ENCODE measurements at places on chromosomes 12 and 14.

DNA sequence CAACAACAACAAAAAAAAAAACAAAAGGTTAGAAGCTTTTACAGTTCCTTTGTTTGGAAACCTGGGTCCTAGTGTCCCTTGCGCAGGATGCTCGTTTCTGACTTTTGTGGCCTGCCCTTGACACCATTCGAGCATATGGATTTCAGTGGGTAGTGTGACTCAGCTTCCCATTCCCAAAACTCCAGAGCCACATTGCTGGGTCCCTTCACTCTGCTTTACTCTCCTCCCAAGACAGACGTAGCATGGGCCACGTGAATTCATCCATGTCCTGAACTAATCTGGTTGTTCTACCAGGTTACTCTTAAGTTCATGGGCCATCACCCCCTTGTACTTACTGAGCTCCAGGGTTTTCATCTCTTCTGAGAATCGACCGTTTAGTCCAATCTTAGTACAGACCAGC lies 68.0 kb upstream of the MAX start:
- no peak for DNase-seq

DNA sequence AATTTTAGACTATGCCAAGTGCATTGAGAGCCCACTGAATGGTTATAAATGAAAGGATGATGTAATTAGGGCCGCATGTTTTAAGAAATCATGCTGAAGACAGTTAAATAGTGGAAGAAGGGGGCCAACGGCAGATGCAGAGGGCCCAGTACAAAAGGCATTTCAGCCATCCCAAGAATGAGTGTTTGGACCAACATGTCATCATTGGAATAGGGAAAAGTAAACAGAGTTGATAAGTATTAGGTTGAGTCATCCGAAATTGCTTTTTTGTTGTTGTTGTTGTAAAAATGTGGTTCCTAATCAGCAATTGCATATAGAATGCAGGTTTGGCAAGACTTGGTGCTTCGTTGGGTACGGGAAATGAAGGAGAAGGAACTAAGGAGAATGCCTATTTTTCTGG lies 29.5 kb downstream of the BMP4 start:
- no peak for DNase-seq

- DNase-seq = no peak
These were observed 20.7 kb upstream of the TCP11L2 start for GRCh38 chr12:106281804-106282203.

GRCh38 chr12:15627995-15628945 lies 160.9 kb downstream of the EPS8 start:
- DNase-seq = peak; percentile 35

DNA sequence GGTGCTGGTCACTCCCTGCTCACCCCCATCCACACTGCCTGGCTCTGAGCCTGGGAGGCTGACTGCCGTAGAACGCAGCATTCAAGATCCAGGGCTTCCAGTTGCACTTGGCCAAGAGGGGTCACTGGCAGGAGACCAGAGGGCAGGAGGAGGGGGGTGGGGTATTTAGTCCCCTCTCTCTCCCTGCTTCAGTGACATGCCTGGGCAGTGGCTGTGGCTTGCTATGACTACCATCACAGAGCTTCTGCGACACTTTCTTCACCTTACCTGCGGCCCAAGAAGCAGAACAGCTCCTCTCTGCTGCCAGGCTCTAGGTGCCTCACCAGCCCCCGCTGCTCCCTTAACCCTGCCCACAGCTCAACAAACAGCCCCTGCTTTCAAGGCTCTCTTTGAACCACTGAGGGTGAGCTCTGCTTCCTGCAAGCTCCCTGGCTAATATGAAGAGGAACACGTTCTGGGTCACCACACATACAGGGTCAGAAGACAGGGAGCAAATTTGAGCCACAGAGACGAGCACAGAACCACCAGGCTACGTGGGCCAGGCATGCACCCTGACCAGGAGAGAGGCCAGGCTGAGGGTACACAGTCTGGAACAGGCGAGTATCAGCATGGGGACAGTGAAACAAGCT lies 55.7 kb downstream of the ITPK1 start:
- no peak for DNase-seq

DNA sequence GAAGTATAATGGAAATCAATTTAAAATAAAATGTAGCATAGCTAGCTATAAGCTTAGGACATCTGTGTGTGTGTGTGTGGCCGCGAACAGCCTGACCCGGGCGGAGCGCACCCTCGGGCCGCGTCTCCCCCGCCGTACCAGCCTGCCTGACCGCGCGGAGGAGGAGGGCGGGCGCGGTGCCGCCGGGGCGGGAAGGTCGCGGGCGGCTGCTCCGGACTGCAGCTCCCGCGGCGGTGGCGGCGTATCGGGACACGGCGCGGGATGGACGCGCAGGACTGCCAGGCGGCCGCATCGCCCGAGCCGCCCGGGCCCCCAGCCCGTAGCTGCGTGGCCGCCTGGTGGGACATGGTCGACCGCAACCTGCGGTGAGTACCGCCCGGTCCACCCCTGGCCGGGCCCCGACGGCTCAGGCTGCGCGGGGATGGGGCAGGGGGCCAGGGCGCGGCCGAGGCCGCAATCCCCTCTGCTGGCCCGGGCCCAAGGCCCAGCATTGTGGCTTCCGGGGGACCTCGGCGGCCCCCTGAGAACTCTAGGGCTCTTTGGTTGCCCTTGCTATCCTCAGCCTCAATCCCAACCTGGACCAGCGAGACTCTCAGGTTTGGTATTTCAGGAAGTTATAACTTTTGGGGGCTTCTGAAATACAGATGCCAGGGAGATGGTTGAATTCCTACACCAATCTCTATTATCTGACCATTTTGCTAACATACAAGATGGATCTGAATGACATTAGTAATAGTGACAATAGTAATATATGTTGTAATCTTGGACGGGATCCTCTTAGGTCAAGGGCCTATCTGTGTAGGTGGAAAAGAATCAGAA lies at the start of gene ABHD12B:
TSS of gene ABHD12B (plus strand) at position 140 of the 819 bp plus-strand sequence. CDS start at position 262, 122 bp downstream.
- DNase-seq = no peak

DNA sequence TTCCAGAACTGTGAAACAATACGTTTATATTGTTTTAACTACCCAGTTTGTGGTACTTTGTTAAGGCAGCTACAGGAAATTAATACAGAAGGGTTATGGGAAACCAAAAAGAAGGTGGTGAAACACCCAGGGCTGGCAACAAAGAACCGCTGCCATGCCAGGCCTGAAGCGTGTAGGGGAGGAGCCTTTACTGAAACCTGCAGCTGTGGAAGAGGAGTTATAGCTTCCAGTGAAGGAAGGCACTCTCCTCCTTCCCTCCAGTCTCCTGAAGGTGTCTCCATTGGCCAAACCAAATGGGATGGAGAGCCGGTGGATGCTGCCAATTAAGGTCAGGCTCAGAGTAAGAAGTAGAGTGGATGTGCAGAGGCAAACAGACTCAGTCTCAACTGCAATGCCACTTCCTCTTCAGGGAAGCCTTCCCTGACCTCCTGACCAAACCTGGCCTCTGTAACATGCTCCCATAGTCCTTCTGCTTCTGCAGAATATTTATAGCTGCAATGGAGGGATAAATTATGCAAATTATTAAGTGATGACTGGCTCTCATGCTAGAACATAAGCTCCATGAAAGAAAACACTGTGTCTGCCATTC lies 168.3 kb downstream of the DAD1 start:
- DNase-seq = no peak

- DNase-seq = no peak
These were observed 83.8 kb downstream of the NT5DC3 start for GRCh38 chr12:103757248-103757647.

GRCh38 chr14:99562856-99563748 lies 40.9 kb downstream of the CCDC85C start:
- DNase-seq = no peak

- no peak for DNase-seq
These were observed 25.9 kb upstream of the SRSF5 start for GRCh38 chr14:69741055-69741454.

DNA sequence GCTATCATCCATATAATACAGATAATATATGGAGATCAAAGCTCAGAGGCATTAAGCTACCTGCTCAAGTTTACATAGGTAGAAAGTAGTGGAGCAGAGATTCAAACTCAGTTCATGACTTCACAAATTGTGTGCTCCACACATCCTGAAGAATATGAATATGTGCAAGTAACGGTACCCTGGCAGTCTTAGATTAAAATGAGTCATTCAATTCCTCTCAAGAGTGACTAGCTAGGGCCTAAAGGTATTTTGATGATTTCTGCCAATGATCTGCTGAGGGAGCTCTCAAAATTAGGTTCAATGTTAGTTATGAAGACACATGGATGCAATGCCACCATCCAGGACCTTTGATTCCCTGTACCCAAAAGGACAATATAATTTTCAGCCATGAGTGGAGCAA lies 58.9 kb downstream of the GRIP1 start:
- no peak for DNase-seq

- DNase-seq = no peak
These were observed 51.4 kb downstream of the NCOR2 start for GRCh38 chr12:124515981-124516380.

DNA sequence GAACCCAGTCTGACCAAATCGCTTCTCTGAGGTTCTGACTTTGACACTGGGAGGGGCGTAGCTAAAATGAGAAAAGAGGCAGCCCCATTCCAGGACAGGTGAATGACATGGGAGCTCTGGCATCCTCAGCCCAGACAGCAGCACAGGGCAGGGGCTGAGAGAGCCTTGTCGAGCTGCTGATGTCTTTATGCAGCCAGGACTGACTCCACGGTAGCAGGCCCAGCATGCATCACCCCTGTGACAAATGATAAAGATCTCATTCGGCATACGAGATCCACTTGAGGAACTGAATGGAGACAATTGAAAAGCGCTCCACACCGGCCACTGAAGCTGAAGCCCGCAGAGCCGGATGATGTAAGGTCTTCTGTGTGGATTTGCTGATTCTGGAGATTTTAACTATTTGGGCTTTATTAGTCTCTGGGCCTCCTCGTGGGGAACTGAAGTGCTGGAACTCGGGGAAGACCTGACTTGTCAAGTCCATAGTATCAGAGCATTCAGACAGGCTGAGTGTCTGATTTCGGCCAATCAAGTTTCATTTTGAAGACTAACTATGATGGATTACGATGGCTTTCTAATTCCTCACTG lies 56.9 kb upstream of the MAP1LC3B2 start:
- DNase-seq = no peak

- no peak for DNase-seq
These were observed 11.8 kb downstream of the MYL2 start for GRCh38 chr12:110908377-110909152.

DNA sequence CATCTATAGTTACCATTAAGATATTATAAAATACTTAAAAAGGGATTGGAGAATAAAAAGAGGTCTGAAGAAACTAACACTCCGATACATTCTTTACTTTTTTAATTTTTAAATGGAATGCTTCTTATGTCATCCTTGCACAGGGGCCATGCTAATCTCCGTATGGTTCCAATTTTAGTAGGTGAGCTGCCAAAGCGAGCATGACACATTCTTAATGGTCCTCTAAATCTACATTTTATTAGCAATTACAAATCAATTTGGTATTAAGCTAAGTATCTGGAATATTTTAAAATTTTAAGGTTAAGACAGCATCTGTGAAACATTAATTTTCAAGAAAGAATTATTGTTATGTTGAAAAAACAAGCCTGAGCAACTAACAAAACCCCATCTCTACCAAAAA lies 6.2 kb upstream of the ARID4A start:
- no peak for DNase-seq

DNA sequence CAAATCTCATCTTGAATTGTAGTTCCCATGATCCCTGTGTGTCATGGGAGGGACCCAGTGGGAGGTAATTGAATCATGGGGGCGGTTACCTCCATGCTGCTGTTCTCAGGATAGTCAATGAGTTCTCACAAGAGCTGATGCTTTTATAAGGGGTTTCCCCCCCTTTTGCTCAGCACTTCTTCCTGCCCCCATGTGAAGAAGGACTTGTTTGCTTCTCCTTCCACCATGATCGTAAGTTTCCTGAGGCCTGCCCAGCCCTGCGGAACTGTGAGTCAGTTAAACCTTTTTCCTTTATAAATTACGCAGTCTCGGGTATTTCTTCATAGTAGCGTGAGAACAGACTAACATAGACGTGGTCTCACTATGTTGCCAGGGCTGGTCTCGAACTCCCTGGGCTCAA lies 56.1 kb upstream of the EIF5 start:
- no peak for DNase-seq

DNA sequence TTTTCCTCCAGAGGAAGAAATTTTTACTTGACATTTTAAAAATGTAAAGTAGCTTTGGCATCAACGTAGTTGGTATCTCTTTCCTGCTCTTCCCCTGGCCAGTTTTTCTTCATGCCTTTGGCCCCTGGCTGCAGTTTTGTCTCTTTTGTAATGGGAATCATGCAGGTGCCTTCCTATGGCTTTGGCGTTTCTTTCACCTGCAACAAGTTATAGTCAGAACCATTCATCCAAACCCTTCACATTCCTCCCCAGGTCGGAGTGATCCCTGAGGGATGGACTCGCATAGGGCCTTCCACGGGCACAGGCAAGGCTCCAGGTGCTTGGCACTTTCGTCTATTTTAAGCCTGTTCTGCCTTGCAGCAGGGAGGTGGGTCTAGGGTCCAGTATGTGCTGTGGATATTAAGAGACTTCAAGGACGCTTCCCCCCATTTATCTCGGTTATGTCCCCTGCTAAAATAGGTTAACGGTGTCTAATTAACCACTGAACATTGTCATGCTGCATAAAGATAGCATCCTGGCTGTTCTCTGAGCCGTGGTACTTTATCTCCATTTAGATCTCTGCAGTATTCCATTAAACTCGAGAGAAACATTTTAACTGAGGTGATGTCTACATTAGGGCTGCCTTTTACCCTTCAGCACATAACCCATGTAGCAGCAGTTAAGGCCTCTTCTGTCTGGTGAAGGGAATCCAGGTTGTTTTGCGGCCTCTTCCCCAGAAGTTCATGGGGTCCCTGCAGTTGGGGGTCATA lies 66.3 kb downstream of the IFT43 start:
- no peak for DNase-seq

GRCh38 chr14:52103416-52103815 lies 34.6 kb upstream of the NID2 start:
- no peak for DNase-seq

DNA sequence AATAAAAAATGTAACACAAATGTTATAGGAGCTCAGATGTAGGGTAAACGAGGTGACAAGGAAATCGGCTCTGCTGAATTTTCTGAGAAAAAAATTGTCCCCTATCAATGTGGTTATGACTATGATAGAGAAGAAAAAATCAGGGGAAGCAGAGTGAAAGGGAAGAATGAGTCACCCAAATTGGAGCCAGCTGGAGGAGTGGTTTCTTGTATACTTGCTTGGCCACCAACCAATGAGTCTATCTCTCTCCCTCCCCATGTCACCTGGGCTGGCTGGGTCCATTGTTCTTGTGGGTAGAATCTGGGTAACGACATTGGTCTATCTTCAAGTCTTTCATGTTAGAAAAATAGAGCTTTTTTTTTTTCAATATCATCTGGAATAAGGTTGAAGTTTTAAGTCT lies 196.6 kb upstream of the FLRT2 start:
- no peak for DNase-seq

GRCh38 chr14:81533212-81533535 lies 479 bp downstream of the SEL1L start:
- no peak for DNase-seq

DNA sequence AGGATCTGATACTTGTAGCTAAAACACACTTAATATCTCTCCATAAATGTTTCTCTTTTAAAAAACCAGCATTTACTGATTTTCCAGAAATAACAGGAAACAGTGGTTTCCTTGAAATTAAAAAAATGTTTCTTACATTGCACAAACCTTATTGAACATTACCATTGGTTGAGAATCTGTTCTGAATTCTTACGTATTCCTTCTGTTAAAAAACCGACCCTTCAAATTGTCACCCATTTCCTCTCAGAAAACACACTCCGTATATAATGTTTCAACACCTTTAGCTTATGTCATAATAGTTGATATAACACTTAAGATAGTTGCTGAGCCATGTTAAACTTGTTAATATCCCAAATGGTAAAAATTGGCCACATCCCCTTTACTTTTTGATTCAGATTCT lies 51.2 kb downstream of the MSRB3 start:
- no peak for DNase-seq

All from hematopoietic multipotent progenitor cell treated with erythropoietin and hydrocortisone succinate and interleukin-3 and kit ligand, for 15 days (in vitro differentiated cells).